ENCODE measurements at places on chromosomes 11 and 22.

- no peak for DNase-seq
Measured at GRCh38 chr11:82754410-82754809, 20.7 kb upstream of the FAM181B start.

DNA sequence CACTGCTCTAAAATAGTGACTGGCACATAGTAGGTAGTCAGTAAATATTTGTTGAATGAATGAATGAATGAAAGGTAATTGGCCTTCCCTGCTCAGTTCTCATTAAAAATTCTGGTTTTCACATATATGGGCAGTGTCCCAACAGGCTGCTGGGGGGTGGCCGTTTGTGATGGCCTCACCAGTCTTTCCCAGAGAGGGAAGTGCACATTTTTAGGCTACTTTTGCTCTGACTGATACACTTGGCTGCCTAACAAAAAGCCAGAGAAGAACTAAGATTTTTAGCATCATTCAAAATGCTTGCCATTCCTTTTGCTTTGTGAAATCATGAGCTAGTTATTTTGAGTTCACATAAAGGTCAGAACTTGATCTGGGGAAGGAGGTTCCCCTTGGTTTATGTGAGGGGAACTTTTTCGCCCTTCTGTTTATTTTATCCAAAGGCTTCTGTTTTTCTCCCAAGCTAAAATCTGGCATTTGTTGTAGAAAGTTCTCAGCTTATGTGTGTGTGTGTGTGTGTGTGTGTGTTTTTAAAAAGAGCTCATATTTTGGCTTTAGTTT is 83.1 kb downstream of the PTPRJ start:
- no peak for DNase-seq

DNA sequence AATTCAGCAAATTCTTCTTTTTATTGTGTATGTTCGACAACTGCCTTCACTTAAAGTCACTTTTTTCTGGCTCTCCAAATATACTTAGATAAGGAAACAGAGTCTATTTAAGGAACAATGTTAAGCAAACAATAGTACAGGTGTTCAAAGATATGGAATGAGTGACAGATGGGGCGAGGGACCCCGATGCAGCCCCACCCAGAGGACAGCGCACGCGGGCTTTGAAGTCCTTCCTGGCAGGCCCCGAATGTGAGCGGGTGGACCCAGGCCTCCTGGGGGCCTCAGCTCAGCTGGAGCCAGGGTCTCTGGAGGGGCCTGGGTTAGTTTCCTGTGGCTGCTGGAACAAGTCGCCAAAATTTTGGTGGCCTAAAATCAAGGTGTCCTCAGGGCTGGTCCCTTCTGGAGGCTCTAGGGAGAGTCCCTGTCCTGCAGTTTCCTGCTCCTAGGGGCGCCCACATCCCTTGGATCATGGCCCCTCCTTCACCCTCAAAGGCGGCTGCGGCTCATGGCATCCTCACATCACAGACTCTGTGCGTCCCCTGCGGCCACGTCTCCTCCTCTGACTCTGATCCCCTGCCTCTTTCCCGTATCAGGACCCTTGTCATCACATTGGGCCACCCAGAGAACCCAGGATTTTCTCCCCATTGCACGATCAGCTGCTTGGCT is 40.6 kb upstream of the KCNQ1OT1 start:
- no peak for DNase-seq

DNA sequence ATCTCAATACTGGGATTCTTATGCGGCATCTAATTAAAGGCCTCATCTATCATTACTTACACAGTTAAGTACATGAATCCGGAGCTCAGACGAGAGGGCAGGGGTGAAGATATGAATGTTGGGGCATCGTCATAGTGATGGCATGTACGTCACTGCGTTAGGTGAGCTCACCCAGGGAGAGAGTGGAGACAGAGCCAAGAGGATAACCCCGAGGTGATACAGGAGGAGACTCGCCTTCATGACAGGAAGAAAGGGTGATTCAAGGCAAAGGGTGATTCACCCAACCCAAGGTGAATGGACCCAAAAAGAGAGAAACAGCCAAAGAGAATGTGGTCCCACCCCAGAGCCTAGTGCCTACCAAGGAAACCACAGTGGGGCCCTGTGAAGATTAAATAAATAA is 132.9 kb upstream of the BLID start:
- no peak for DNase-seq

GRCh38 chr11:41720761-41721160 is 261.3 kb upstream of the LRRC4C start:
- no peak for DNase-seq

DNA sequence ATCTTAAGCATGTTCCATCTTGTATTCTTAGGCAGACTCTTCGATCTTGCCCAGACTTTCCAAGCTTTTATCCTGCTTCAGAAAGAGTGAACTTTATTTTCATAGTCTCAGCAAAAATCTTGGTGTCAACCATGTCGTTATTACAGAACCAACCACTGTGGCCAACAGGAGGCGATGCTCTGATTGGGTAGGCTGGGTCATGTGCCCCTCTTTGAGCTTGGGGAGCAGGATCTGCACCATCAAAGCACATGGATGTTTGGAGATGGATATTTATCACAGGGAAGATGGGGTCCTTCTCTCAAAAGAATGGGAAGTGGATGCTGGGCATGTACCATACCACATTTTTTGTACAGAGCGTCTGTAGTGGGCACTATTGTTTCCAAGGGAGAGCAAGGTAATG is 197.4 kb downstream of the MYO18B start:
- DNase-seq: no peak

- DNase-seq: no peak
Measured at GRCh38 chr11:112455791-112456190, 195.1 kb upstream of the PLET1 start.

DNA sequence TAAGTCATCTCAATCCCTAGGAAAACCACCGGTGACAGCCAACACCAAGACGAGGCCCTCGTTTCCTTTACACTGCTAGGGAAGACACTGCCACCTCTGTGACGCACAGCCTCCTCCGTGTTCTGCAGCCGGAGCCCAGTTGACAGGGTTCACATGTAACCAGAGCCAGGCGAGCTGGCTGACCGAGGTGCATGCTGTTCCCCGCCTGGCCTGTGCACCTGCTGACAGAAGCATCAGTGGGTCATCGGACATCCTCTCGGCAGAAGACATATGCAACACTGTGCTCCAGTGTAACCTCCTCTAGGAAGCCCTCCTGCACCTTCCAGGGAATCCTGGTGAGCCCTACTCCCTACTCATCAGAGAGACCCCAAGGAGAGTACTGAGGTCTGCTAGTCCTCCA is 114.2 kb upstream of the TP53AIP1 start:
- DNase-seq: no peak

DNA sequence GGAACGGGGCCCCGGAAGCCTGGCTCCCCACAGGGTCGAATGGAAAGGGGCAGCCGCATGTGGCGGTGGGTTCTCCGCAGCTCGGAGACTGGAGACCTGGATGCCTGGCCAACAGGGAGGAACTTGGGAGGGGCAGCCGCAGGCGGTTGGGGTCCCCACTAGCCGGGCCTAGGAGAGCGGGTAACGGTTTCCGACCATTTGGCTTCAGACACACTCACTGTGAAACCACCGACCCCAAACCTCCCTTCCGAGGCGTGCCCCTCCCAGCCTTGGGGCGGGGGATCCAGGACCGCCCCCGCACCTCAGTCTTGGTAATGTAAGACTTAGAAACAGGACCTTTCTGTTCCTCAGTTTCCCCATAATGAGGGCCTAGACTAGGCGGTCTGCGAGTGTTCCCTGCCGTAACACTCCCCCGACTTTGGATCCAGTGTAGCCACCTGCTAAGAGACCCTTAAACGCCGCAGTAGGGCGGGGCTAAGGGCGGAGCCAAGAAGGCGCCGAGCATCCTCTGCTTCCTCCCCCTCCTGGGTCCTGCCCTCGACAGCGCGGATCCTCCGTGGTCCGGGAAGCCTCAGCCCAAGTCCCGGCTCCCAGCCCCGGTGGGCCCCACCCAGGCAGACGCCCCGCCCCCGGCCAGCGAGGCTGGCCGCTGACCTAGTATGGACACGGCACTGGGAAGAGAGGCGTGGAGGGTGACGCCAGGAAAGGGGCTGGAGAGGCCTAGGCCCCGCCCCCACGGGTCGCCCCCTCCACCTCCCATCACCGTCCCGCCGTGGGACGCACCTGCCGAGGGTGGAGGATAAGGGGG is 1.8 kb upstream of the RASGRP2 start:
- DNase-seq: peak; percentile 45

DNA sequence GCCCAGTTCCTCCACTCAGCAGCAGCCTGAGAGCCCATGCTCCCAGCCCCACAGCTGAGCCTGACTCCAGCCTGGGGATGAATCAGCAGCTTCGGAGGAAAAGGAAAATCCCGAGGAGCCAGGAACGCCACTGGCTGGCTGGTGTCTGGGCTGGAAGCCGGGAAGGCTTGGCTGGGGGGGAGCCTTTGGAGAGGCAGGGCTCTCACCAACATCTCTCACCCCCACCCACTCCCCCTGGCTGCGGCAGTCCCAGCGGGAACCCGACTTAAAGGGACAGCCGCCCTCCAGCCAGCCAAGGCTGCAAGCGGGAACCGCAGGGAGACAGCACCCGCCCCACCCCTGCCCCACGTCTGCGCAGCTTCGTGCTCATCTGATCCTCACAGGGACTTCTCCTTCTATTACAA is 28.4 kb downstream of the KIAA0930 start:
- DNase-seq: no peak

GRCh38 chr11:17314904-17315426 is 36.6 kb upstream of the NCR3LG1 start:
- DNase-seq: no peak

- peak; percentile 64 for DNase-seq
Measured at GRCh38 chr11:67071420-67072284, 15.0 kb downstream of the RHOD start.

All from stimulated activated CD4-positive, alpha-beta T cell treated with anti-CD3 and anti-CD28 coated beads, Interleukin-15, amount 100 ng/mL, for 1 hour (primary cell).